Skin of body (tissue), 3 donors: ENCODE measurements at places on chromosomes 6 and 20.

GRCh38 chr20:60931696-60932095 lies 320.4 kb upstream of the CDH4 start:
- DNase-seq: no peak

DNA sequence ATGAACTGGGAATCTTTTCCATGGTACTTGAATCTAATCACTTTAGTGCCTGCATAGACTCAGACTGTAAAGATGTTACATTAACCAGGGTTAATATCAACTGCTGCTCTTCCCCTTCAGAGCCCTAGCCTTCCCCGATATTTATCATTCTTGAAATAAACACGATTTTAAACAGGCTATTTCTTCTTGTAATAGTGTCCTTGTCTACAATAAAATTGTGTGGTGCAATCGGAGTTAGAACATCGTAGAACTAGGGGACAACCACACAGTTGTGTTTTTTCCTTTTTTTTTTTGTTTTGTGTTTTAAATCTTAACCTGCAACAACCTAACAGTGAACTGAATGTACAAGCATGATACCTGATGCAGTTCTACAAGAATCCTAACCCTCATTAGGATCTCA lies 4.5 kb downstream of the GJA1 start:
- DNase-seq: peak; percentile 15

GRCh38 chr6:75349262-75349984 lies 64.8 kb upstream of the TMEM30A start:
- peak; percentile 32 for DNase-seq

DNA sequence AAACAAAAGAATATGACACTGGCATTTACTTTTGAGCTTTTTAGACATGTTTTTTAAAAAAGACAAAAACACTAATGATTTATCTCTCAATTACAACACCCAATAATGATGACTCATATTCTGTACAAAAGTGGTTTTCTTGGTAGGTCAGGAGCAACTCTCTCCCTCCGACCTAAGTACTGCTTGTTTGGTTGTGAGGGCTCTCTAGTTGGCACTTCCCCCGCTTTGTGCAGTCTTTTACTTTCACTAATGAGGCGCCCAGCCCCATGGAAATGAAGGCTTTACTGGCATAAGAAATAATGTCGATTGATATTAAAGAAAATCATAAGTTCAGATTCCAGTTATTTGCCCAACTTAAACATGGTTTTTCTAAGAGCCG lies 1.3 kb downstream of the KPNA5 start:
- DNase-seq: no peak

- DNase-seq: no peak
These were observed 7.5 kb upstream of the TMEM14B start for GRCh38 chr6:10740061-10740460.

GRCh38 chr20:1291191-1291741 lies 25.2 kb downstream of the SNPH start:
- DNase-seq: peak; percentile 4

- DNase-seq: no peak
These were observed 98.6 kb downstream of the DACT2 start for GRCh38 chr6:168221000-168221399.

DNA sequence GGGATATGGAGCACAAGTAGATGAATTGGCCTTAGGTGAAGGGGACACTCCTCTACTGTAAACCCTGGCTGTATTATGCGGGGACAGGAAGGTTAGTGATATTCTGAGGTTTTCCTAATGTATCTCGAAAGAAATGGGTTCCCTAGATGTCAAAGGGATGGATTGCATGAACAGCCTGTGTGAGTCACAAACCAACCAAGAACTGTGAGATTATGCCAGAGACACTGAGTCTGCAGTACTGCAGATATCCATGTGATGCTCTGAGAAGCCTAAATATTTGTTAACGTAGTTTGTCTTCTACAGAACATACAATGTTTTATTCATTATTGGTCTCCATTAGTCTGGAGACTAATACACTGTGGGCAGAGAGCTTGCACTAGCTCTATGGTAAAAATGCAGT lies 182.2 kb downstream of the AKAP7 start:
- DNase-seq: no peak

DNA sequence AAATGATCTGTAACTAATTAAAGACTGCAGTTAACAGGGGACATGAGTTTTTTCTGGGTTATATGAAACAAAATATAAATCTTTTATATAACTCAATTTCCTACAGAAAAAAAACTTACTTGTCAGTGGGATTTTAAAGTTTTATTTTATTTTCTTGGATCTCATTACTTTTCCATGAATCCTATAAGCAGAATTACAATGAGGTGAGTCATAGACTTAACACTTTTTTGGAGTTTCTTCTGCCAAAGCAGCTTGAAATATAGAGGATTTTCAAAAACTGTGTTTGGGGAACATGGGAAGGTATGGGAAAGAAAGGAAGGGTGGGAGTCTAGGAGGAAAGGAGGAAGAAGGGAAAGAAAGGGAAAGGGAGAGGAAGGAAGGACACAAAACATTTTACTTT lies 130.7 kb downstream of the AIG1 start:
- peak; percentile 11 for DNase-seq

DNA sequence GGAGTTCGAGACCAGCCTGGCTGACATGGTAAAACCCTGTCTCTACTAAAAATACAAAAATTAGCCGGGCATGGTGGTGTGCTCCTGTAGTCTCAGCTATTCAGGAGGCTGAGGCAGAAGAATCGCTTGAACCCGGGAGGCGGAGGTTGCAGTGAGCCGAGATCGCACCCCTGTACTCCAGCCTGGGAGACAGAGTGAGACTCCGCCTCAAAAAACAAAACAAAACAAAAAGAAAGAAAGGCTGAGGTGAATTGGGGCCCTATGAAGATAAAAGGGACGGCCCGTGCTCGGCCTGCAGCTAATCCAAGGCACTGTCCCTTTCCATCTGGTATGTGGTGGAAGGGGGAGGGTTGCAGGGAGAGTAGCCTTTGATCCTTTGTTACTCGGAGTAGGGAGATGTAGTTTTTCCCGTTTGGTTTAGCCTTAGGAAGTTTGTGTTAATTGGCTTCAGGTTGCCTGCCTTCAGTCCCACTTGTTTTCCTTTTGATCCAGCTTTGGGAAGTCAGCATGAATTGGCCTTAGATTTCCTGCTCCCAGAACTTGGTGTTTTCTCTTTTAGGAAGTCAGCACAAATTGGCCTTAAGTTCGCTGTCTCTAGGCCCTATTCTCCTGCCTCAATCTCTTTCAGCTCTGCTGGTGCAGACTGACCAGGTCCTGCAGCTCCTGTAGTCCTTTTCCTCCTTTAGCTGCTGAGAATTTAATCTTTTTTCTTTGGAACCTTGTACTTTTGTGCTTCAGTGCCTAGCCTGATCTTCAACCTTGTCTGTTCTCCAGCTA lies 36.1 kb upstream of the PAQR8 start:
- peak; percentile 18 for DNase-seq

- no peak for DNase-seq
These were observed 194.2 kb downstream of the JARID2 start for GRCh38 chr6:15440040-15440439.

GRCh38 chr6:42071881-42072583 lies 21.7 kb downstream of the TAF8 start:
- no peak for DNase-seq

GRCh38 chr6:99334526-99335127 lies 14.8 kb downstream of the FAXC start:
- no peak for DNase-seq

DNA sequence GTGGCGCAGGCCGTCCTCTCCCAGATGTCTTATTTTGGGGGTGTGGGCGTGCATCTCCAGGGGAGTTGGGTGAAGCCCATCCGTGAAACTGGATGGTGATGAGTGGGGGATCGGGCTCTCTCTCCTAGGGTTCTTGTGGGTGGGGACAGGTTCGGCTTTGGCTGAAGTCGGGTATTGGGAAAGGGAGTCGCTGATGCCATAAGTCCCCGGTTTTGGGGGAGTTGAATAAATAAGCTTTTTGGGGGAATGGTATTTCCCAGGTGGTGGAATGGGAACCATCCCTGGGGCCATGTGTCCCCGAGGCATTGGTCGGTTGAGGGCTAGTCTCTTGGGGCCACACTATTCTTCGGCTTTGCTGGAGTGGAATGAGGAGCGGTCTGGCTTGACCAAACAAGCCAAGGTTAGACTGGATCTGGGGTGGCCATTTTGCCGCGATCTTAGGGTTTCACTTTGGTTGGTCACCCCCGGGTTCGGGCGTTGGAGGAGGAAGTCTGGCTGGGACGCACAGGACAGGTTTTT lies 481 bp downstream of the ZNF133 start:
- DNase-seq: peak; percentile 17

GRCh38 chr6:39225946-39226437 lies 3.3 kb downstream of the KCNK5 start:
- DNase-seq: no peak

DNA sequence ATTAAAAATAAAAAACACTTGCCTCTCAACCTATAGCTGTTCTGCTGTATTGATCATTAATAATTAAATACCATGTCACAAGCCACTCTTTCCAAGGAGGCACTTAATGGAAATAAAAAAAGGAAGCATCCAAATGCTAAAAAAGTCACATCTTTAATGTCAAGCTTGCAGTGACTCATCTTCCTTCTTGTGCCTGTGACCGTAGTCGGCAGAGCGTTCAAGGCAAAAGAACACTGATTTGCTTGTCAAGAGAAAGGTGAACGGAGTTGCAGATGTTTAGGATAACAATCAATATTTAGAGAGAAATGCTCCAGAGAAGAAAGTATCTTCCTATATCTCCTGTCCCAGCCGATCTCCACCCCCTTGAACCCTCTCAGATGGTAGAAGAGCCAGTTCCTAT lies 341.0 kb upstream of the OPRM1 start:
- DNase-seq: no peak

DNA sequence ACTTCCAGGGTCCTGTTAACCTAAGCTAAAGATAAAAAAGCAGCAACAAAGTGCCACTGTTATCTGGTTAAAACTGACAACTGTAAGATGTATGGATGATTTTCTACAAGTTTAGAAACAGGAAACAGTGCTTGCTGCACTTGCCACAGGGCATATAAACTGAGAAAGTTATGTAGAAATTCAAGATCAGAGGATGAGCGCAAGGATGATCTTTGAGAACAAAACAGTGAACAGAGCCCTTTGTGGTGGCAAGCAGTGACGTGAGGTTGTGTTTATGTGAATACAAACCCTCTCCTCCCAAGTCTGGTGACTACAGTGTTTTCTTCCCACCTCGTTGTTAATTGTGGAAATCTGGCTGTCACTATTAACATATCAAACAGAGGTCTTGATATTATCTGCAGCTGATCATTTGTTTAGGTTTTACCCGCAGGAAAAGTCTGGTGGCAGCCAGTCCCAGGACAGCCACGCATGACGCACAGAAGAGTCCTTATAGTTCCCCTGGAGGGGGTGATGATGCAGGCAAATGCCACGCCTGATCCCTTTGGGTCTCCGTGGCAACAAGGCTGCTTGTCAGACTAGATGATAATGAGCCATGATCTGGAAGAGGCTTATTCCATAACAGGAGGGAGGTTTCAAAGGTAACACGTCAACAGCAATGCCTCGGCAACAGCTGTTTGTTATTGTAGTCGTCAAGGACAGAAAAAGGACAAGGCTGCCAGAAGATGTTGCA lies 43.1 kb upstream of the TNFAIP3 start:
- peak; percentile 81 for DNase-seq

GRCh38 chr20:61732511-61733210 lies 333.0 kb downstream of the TAF4 start:
- no peak for DNase-seq

GRCh38 chr6:151901009-151901411 lies 93.5 kb downstream of the ESR1 start:
- no peak for DNase-seq

GRCh38 chr20:43529457-43530153 lies 22.1 kb downstream of the L3MBTL1 start:
- no peak for DNase-seq

DNA sequence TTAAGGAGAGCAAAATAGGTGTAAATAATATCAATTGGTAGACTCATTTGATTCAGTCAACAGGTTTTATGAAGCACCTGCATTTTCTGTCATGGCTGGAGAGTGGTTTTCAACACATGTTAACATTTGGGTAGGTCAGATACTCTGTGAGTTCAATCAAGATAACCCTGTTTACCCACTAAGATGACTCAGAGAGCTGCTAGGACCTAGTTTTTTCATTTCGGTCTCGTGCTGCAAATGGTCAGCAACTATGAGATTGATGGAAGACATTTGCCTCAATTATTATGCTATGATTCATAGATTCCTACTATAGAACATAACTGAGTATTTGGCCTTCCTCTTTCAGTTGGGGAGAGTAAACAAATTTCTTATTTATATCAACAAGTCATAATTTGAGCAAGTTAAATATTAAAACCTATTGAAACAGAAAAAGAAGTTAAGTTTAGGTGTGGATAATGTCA lies 391.4 kb upstream of the CITED2 start:
- DNase-seq: no peak

- DNase-seq: peak; percentile 55
These were observed 642.1 kb downstream of the EPHA7 start for GRCh38 chr6:92777146-92777740.

- no peak for DNase-seq
These were observed 7.4 kb upstream of the ZNFX1 start for GRCh38 chr20:49285233-49285668.

GRCh38 chr6:55568808-55569439 lies 10.1 kb downstream of the HMGCLL1 start:
- DNase-seq: peak; percentile 92

DNA sequence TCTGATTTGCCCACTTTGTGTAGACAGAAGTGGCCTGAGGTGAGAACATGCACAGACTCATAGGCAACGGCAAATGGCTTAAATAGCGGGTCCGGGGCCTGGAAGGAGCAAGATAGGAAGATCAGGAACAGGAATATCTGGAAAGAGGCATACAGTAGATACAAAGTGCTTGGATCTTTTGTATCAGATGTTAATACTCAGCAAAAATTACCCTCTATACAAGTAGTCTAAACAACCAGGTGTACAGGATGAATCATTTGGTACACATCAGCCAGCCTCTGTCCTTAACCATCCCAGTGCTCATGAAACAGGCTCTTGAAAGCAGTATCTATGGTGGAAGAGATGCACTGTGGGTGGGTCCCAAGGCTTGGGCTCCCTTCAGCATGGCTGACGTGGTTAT lies 28.9 kb upstream of the HLA-C start:
- no peak for DNase-seq

DNA sequence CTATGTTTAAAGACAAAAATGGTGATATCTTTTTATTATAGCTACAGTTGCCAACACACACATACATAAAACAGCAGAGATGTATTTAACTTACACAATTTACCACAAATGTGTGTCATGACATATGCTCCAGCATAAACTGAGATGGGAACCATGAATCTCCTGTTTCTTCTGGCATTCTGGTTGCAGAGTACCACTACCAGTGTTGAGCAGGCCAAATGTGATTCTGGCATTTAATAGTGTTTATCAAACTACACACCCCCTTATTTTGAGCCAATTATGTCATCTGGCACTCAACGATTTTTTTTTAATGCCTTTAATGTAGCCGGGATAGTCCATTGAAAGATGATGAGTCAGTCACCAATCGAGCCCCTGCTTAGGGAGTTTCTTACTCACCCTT lies 59.0 kb upstream of the TPD52L1 start:
- DNase-seq: no peak
